Anterior cingulate cortex (tissue), 58 donors: ENCODE measurements at places on chromosomes 13 and 19.

DNA sequence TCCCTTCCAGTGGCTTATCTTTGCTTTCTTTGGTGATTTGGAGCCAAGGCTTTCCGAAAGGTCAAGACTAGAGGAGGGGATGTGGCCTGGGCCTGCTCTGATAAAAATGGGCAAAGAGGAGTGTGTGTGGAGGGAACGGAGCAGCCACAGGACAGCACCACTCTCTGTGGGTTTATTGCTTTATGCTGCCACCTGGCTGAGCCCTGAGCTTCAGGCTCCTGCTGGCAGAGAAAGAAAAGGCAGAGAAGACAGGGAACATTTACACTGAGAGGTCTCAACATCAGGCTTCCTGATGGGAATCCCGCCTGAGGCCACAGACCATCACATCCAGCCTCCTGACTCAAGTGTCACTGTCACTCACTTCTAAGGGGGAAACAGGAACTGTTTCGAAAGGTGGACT lies 9.2 kb upstream of the GSX1 start:
- DNase-seq = no peak

- no peak for DNase-seq
Measured at GRCh38 chr13:22091971-22092300, 421.1 kb downstream of the FGF9 start.

GRCh38 chr13:42369071-42369797 lies 97.3 kb downstream of the AKAP11 start:
- no peak for DNase-seq

DNA sequence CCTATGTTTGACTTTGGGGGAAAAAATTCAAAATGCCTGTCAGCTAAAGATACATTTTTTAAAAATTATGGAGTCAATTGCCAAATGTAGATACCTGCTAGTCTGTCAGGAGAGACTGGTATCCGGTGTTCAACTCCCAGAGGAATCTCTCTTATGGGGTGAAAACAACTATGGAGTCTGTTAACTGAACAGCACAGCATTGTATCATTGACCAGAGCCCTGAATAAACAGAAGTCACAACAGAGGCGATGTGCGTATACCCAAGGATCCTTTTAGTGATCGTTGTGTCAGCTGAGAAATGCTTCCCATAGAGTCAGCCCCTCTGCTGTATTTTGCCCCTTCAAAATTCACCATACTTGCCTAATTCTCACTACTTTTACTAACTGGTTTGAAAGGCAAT lies 257.3 kb downstream of the GPC5 start:
- DNase-seq = no peak

DNA sequence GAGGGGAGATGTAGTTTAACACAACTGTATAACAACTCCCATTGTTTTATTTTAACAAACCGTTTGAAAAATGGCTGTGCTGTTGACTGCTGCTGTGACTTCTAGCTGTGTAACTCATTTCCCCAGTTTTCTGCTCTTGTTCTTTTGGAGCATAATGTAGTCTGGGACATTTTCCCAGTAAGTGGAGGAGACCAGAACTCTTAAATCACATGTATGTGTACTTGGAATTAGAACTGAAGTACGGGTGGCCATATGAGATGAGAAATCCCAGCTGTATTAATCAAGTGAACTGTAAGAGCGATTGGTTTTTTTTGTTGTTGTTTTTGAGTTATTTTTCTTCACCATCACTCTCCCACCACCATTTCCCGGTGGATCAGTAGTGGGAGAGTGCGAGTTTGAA lies 49.4 kb upstream of the RNF113B start:
- no peak for DNase-seq

GRCh38 chr19:38786572-38787265 lies 2.3 kb upstream of the LGALS7B start:
- no peak for DNase-seq

- DNase-seq = no peak
Measured at GRCh38 chr13:23105051-23105450, 75.7 kb upstream of the SGCG start.

DNA sequence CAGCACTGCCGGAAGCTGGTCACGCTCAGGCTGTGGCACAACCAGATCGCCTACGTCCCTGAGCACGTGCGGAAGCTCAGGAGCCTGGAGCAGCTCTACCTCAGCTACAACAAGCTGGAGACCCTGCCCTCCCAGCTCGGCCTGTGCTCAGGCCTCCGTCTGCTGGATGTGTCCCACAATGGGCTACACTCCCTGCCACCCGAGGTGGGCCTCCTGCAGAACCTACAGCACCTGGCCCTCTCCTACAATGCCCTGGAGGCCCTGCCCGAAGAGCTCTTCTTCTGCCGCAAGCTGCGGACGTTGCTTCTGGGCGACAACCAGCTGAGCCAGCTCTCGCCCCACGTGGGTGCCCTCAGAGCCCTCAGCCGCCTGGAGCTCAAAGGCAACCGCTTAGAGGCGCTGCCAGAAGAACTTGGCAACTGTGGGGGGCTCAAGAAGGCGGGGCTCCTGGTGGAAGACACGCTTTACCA lies 3.2 kb upstream of the MAP2K7 start:
- DNase-seq = no peak

DNA sequence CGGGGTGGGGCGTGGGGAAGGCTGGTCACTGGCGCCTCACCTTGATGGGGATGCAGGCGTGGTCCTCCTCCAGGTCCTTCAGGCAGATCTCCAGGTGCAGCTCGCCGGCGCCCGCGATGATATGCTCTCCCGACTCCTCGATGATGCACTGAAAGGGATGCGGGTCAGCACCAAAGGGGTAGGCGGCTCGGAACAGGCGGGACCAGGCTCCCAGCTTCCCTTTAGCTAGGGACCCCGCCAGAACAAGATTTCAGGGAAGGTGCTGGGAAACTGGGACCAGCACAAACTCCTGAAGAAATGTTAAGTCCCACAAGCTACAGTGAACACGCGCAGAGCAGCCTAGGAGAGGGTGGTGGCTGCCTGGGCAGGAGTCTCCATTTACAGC lies 6.0 kb downstream of the EEF2 start:
- DNase-seq = no peak

- DNase-seq = no peak
Measured at GRCh38 chr13:72565893-72566292, 161.5 kb downstream of the MZT1 start.

DNA sequence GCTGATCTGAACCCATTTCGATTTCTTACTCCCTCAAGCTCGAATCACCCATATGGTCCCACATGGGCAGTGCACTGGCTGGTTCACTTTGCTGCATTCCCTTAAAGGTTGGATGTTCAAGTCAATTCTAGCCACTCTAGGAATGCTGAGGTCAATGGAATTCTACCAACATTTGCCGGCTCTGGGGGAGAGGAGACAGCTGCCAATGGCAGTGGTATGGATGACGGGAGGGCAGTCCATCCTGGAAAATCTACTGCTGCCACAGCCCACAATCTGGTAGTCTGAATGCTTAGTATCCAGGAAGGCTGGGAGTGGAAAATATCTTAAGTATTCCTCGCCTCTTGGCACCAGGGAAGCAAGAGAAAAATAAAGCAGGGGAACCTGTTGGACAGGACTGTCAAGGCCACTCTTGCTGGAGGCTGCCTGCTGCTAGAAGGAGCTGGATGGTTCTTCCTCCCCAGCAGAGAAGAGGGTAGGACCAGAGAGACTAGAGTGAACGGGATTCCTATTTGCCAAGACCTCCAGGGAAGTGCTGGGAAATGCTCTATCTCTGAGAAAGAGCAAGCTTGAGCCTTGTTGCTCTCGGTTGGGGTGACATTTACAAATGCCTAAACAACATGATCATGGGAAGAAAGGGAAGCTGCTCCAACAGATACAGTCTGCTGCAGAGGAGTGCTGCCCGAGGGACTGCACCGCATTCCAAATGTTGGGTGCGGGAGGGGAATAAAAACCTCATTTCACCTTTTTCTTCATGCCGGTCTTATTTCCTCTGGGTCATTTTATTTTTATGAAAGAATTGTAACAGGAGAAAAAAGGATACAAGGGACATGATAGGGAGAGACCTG lies 20.7 kb upstream of the HMGB1 start:
- DNase-seq = no peak

DNA sequence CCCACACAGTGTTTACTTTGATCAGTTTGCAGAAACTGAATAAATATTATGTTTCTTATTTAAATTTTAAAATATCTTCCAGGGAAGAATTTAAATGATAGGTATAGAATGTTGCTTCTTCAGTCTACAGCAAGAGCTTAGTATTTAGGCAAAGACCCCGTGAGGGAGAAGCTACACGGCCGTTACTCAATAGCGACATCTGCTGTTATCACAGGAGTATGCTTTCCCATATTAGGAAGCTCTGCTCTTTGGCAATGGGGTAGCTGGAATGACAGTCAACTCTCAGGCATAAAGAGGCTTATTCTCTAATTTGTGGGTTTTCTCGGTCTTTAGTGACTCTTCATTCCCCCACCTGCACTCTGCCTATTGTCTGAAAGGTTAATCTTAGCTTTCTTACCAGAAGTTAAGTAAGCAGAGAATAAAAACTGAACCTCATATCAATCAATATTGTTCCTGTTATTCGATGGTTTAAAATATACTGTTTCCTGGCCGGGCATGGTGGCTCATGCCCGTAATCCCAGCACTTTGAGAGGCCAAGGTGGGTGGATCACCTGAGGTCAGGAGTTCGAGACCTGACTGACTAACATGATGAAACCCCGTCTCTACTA lies 13.2 kb upstream of the LHFPL6 start:
- no peak for DNase-seq

DNA sequence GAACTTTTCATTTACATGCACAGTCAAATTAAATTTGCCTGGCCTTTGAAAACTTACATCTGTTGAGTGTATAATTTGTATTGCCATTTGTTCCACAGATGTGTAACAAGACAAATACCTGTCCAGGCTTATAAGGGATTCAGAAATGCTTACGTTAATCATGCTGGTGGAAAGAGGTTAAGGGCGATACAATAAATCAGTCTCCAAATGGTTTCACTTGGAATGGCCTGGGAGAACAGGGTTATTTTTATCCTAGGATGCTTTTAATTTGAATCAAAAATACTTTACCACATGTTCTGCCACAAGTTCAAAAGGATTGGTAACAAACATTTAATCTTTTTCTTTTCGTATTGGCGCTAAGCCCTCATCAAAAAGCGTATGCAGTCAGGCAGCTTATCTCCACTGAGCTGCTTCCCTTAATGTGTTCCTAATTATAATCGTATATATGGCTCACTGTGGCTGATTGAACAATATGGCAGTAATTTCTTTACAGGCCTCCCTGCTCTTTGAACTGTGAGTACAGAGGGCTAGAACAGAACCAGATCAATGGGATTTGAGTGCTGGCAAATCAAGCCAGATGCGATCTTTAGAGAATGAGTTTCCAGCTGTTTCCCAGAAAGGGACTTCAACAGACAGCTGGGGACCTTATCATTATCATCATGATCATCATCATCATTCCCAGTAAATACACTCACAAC lies 425.7 kb downstream of the SPRY2 start:
- no peak for DNase-seq

DNA sequence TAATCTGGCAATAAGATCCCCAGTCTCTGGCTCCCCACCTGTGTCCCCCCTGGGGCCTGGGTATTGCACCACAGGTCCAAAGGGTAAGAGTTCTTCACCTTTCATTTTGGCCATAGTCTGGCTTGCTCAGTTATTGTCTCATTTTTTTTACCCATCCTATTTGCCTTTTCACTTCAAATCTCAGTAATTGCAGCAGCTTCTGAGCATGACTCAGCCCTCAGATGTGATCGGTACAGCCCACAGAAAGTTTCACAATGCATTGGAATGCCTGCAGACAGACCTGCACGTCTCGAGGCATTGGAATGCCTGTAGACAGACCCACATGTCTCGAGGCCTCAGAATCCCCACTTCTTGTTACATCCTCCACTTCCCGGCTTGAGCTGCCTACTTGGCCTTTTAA lies 173.6 kb downstream of the NUFIP1 start:
- no peak for DNase-seq

DNA sequence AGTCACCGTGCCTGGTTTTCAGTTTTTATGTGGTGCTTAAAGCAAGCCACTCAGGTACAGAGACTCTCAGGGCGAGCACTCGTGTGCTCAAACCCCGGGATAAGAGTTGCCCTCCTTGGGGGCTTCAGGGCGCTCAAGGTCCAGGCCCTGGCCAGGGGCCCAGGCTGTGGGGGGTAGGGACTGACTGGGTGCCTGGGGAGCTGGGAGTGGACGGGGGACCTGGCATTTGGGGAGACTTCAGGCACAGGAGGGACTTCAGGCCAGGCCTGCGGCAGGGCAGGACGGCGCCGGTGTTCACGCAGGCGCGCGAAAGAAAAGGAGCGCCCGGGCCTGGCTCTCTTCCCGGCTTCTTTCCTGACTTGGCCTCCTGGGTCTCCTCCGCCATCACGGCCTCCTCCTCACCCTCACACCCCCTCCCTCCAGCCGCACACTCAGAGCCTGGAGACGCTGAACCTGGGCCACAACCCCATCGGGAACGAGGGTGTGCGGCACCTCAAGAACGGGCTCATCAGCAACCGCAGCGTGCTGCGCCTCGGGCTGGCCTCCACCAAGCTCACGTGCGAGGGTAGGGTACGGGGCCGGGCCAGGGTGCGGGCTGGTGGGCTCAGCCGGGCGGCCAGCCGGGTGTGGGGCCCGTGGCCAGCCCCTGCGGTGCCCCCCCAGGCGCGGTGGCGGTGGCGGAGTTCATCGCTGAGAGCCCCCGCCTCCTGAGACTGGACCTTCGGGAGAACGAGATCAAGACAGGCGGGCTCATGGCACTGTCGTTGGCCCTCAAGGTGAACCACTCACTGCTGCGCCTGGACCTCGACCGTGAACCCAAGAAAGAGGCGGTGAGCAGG lies 16.1 kb downstream of the NKPD1 start:
- DNase-seq = no peak

GRCh38 chr19:38401148-38401547 lies 1.7 kb upstream of the FAM98C start:
- no peak for DNase-seq

GRCh38 chr13:32205431-32206096 lies 109.6 kb downstream of the ZAR1L start:
- DNase-seq = no peak

GRCh38 chr13:33678906-33679657 lies 138.9 kb upstream of the RFC3 start:
- no peak for DNase-seq

DNA sequence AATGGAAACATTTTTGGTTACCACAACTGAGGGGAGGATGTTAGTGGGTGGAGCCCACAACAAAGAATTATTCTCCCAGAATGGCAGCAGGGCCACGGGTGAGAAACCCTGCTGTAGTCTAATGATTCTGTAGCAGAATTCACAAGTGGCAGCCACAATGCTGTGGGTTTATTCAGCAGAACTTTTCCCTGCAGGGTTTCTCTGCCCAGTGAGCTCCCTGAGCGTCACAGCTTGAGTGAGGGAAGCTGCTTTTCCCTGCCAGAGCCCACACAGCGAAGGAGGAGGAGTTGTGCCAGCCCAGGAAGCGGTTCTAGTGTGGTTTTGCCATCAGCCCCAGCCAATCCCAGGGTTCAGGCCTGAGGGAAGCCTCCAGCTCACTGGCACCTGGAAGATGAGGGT lies 4.4 kb downstream of the ATP12A start:
- peak; percentile 17 for DNase-seq

- DNase-seq = no peak
Measured at GRCh38 chr13:21579754-21580316, 24.1 kb downstream of the MICU2 start.
